ENCODE measurements at places on chromosomes 16 and 17.
A peak's percentile ranks its signal among the peaks of the same experiment; 100 is the strongest.

GRCh38 chr16:77974883-77975282 is 47.5 kb upstream of the CLEC3A start:
- DNase-seq, result no peak

DNA sequence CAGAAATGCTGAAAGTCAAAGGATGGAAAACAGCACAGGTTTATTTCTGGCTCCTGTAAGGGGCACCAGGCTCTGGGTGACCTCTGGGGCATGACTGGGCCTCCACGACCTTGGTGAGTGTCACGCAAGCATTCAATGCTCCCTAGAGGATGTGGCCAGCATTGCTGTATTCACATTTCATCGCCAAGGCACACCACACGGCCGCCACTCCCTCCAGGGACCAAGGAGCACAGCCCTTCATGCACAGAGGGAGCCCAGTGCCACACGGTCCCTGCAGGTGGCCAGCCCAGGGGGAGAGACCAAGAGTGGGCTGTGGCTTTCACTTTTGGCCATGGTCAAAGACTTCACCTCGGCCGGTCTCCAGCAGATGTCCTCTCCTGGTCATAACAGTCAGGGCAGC is 137.4 kb upstream of the TNRC6C start:
- DNase-seq, result no peak

DNA sequence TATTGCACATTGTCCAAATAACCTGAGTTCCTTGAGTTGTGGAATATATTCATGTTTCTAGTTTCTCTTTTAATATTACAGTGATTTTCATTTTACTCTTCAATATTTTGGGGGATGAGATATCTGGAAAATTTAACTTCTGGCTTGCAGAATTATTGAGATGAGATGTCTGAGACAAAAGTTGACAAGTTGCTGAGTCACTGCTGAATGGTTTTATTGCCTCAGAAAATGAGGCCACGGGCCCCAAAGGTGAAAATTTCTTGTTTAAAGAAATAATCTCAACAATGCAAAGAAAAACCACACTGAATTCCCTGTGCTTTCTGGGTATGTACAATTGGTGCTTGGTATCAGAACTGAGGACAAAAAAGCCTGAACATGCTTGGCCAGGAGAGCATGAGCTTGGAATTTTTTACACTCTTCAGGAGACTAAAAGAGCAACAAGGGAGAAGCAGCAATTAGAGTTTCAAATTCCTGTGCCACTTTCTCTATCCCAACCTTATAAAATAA is 129.2 kb upstream of the TOM1L1 start:
- DNase-seq, result no peak

GRCh38 chr17:75516619-75517296 is 430 bp downstream of the TSEN54 start:
- peak; percentile 6 for DNase-seq

DNA sequence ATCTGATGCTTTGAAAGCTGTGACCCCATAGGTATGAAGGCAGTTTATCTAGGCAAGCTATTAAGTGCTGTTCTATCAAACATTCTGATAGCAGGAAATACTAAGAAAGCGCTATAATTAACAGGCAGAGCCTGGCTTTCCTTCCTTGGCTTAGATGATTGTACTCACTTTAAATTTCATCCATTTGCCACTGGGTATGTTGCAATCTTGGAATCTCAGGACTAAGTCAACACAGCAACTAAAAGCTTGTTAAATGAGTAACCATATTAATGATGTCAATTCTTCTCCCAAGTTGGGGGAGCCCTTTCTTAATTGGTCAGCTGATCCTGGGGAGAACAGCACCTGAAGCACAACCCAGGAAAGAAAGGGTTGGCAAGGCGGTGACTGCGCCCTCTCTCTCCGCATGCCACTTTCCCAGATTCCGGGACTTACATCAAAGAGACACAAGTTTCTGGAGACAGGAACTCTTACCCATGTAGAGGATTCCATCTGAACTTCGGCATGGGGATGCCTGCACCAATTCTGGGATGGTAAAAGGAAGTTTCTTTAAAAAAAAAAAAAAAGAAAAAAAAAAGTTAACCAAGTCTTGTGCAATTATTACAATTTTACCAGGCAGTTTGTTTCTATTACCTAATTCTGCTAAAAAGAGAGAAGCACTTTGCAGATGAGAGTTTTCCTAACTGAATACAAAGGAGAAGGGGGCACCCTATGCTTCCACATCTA is 54.4 kb upstream of the ICAM2 start:
- DNase-seq, result no peak

- DNase-seq, result no peak
Observed at GRCh38 chr17:67671493-67671892, 46.2 kb upstream of the NOL11 start.

DNA sequence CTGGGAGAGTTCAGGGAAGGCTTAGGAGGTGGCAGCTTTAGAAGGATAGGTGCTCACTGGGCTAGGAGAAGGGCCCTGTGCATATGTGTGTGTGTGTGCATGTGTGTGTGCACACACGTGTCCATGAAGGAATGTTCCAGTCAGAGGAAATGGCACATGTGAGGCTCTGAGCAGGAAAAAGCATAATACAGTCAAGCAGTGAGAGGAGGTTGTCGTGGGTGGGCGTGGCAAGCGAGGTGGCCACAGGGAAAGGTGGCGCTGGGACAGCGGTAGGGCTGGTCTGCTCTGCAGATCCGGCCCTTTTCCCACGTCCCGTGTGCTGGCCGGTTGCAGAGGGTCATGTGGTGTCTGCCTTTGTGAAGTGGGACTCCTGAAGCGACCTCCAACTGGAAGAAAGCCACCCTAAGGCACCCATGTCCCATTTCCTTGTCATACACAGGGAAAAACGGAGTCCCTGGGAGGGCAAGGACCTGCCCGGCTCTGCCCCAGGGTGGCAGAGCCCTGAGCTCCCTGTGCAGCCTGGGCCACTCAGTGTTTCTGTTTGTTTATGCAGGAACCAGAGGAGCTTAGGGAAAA is 40.1 kb downstream of the NT5M start:
- no peak for DNase-seq

GRCh38 chr16:6204945-6205344 is 1107.3 kb upstream of the EEF2KMT start:
- DNase-seq, result no peak

DNA sequence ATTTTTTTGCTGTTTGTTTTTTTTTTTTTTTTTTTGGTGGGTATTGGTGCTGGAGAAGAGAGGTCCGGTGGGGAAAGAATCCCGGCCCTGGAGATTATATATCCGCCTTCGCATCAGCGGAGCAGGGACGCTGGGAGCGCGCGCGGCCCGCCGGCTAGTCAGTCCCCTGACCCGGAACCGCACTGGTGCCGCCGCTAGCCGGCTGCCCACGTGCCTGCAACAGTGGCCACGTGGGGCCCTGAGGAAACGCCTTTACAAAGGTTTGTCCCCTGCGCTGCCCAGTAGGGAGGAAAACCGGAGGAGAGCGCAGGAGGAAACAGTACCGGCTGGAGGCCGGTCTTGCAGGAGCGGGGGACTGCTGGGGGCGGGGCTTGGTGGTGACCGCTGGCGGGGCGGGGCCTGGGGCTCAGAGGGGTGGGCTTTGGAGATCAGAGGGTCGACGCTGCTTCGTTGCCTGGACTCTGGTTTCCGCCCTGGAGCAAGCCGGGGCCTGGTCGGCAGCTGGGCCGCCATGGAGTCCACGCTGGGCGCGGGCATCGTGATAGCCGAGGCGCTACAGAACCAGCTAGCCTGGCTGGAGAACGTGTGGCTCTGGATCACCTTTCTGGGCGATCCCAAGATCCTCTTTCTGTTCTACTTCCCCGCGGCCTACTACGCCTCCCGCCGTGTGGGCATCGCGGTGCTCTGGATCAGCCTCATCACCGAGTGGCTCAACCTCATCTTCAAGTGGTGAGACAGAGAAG is at the start of gene G6PC3:
TSS of gene G6PC3 (plus strand) at position 281 of the 743 bp plus-strand sequence. CDS start at position 512, 231 bp downstream.
- peak; percentile 87 for DNase-seq

DNA sequence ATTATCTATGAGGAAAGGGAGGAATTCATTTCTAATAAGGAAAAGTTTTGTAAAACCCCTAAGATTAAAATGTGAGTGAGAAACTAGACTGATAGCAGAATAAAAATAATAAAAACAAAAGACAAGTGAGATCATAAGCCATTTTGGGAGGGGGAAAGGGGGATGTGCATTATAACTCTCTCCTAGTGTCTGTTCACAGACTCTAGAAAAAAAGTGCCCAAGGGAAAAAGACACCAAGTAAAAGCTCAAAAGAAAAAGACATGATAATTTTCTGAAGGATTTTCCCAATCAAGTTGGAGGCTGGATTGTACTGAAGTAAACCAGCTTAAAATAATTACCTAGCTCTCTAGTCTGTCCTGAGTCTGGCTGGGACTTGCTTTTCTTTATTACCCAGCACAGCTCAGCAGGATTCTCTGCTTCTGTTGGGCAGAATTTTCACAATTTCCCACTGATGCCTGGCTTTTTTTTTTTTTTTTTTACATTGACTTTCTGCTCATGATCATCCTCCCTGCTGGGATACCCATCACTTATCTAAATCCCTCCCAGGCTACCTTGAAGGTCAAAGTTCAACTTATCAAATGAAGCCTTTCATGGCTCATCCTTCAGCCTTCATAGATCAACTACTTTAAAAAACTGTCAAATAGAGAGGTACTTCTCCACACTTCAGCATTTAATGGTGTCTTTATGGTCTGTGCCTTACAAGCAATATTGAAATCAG is 124.2 kb upstream of the KCNJ16 start:
- DNase-seq, result no peak

- DNase-seq, result peak; percentile 28
Observed at GRCh38 chr17:64326420-64327054, 63.5 kb upstream of the TEX2 start.

DNA sequence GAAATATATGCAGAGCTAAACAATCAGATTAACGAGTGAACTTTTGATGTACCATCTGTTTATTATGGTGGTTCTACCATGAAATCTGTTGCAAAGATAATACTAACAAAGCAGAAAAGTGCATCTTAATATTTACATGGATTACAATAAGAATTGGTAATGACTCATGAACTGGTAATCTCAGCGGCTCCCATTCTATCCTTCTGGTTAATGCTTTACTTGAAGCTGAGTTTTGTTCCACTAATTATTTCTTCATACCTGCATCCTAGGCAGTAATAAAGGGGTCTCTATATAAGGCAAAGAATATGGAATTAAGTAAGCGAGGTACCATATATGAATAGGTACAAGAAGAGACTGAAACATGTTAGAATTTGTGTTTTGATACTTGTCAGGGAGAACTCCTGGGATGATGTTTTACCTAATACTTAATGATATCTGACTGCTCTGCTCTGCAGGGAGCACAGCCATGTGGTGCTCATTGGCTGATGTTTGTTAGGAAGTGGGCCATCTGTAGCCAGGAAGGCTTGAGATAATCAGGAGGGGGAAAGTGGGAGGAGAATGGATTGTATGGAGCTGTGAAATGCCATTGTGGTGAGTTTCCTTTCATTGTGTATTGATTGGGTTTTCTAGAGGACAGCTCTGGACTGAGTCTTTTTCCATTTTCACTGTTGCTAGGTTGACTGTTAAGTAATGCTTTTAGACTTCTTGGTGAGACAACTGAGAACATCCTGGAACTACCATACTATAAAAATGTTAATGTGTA is 52.6 kb downstream of the MAP2K6 start:
- DNase-seq, result no peak

GRCh38 chr17:804541-805435 is 22.6 kb downstream of the MRM3 start:
- no peak for DNase-seq

GRCh38 chr17:36777118-36777517 is 160.2 kb upstream of the LHX1 start:
- DNase-seq, result no peak

DNA sequence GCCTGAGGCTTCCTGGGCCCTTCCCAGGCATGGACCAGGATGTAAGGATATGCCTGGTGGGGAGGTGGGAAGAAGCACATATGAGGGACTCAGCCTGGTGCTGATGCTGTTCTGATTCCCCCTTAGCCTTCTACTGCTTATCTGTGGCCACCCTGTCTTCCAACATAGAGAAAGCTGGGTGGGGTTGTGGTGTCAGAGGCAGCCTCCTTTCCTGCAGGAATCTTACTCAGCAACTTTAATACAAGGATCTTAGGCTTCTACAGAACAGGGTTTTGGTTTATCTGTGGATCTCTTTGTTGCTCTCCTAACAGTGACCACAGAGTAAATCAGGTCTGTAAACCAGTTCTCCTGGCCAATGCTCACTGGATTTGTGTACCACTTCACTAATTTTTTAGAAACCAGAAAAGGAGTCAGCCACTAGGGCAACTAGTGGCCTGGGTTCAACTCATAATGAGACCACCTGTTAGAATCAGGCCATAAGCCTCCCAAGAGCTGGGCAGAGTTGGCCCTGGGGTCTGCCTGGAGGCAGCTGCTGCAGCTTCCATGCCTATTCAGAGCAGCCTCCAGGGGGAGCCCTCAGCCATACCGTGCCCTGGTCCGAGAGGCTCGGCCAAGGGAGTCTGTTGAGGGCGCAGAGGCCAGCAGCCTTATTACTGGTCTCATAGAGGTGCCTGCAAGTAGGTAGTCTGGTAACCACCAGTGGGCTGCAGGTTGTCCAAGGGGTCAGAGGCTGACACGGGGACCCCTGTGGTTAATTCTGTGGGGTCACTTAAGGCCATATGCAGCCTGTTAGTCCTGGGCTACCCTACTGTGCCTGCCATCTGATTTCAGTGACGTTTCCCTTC is 7.1 kb downstream of the HAS3 start:
- peak; percentile 21 for DNase-seq

- DNase-seq, result no peak
Observed at GRCh38 chr16:14369734-14370598, 260.1 kb downstream of the PARN start.

DNA sequence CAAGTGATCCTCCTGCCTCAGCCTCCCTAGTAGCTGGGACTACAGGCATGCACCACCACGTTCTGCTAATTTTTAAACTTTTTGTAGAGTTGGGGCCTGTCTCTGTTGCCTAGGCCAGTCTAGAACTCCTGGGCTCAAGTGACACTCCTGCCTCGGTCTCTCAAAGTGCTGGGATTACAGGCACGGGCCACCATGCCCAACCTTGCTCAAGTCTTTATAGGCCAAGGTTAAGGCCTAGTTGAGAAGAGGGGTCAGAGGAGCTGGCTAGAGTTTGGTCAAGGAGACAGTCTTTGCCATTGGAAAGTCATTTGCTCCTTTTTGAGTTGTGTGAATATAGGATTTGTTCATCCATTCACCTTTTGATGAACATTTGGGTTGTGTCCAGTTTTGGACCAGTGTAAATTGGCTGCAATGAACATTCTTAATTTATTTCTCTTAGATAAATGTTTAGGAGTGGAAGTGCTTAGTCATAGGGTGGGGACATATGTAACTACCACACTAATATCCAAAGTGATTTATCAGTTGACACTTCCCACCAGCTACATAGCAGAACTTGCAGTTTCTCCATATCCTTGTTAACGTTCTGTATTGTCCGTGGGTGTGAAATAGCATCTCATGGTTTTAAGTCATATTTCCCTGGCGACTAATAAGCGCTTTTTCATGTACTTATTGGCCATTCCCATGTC is 30.7 kb upstream of the ARHGAP17 start:
- DNase-seq, result no peak

GRCh38 chr16:7716660-7717550 is 384.3 kb downstream of the RBFOX1 start:
- DNase-seq, result no peak

GRCh38 chr16:86783636-86784626 is 205.6 kb downstream of the FOXL1 start:
- no peak for DNase-seq

DNA sequence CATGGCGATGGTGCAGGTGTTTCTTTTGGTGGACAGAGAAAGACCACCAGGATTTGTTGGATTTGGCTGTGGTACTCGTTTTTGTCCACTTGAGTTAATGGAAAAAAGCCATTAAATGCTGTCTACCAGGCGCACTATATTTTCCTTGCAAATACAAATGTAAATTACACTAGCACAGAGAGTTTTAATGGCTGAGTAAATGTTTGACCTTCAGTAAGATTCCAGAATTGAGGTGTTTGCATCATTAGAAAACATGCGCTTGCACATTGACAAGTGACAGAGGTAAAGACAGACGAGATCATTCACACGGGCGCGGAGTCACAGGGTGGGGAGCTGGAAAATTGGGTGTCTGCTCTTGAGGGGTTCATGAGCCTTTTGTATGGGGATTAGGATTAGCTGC is 53.5 kb upstream of the AKTIP start:
- DNase-seq, result no peak

All from CD4-positive, alpha-beta T cell treated with Interferon alpha-2 for 1 hour (primary cell).